ENCODE measurements at places on chromosomes 3 and 15.

DNA sequence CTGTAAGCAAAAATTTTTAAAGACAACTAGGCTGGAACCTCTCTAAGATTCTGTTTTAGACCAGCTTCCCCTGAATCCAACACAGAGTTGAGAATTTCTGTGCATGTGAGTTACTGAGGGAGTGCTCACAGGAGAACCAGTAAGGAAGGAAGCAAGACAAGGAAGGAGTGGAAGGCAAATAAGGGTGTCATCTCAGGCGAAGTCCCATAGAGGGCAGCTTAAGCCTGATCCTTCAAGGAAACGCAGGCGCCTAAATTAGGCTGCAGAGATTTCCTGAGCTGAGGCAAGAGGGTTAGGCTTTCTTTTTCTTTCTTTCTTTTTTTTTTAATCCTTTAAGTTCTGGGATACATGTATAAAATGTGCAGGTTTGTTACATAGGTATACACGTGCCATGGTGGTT, 36.2 kb upstream of the COL6A6 start:
- no peak for DNase-seq

DNA sequence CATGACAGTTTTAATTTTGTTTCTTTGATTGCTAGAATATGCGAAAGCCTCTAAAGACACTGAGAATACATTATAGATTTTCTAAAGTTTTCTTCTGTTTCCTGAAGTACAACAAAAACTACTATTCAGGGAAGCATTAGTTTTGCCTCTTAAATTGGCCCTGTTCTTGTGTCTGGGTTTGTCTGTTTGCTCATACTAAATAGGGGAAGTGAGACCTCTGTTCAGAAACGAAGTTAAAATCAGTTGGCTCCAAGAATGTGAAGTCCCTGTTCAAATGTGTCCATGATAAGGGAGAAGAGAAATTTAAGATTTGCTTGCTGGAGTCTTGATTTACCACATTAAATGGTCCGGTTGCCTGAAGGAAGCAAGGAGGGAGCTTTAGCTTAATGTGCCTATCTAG, 327.3 kb upstream of the GBE1 start:
- no peak for DNase-seq

GRCh38 chr15:70892912-70893560, 410 bp downstream of the LRRC49 start:
- no peak for DNase-seq

- no peak for DNase-seq
Measured at GRCh38 chr3:47916696-47917095, 99.5 kb downstream of the MAP4 start.

- DNase-seq = no peak
Measured at GRCh38 chr3:69761896-69762767, 22.9 kb downstream of the MITF start.

DNA sequence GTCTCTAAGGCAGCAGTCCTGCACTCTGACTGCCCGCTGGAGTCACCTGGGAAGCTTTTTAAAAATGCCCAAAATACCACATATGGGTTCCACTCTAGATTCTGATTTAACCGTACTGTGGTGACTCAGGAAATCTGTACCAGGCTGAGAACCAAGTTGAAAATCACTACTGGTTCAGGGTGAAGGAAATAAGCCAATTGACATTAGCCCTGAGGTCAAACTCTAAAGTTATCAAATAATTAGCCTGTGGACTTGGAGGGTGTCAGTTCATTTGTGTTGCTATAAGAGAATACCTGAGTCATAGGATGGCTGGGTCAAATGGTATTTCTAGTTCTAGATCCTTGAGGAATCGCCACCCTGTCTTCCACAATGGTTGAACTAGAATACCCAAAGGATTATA, 321.7 kb upstream of the ROPN1 start:
- DNase-seq = no peak

DNA sequence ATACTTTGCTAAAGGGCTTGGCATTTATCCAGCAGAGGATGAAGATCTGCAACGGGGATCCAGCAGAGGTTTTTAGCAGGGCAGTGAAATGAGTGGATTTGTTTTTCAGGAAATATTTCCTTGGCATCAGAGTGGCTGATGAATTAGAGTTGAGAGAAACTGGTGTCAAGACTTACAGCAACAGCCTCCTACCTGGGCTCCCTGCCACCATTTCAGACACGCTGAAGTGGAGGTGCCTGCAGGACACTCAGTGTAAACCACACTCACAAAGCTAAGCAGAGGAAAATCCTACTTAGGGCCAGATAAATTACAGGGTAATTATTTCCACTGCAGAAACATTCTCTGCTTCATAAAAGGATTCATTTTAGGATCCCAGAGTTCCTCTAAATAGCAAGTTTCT, 519.7 kb downstream of the FGF12 start:
- DNase-seq = no peak

DNA sequence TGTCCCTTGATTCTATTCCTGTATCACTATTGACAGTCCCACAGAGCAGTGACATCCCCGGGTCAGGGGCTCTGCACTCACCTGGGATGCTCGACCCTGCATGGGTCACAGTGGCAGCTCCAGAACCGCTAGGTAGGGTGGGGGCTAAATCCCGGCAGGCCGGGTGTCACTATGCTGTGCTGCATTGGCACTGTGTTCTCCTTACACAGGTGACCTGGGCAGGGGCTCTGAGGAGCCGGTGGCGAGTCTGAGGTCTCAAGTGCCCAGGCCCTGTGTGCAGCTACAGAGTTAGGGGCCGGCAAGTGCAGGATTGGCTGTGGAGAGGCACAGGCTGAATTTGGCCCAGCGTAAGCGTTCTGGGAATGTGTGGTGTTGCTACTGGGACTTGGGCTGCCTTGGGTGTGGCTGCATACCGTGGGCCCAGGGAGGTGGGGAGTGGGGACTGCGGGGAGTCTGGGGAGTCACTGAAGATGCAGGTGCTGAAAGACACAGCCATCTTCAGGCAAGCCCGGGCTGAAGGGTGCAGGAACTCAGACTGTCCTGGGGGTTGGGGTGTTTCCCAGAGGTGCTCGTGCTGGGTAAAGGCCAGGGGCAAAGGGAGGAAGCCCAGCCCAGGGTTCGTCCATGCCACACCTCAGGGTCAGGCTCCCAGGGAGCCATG, 102.6 kb upstream of the PRR20G start:
- no peak for DNase-seq

DNA sequence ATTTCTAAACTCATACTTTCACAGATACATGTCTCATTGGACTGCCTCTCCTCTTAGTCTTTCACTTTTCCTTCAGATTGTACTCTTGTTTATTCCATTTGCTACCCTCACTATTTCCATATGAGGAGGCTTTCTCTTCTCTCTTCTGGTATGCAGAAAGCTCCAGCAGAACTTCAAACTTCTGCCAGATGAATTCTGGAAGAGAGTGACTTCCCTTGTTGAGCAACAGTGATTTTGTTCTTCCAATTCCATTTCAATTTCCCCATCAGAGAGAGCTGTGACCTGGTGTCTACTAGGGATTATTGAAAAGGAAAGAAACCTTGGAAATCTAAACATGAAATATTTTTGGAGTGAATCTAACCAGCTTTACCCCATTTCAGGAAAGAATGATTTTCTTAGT, 523.2 kb upstream of the ZNF717 start:
- DNase-seq = no peak

DNA sequence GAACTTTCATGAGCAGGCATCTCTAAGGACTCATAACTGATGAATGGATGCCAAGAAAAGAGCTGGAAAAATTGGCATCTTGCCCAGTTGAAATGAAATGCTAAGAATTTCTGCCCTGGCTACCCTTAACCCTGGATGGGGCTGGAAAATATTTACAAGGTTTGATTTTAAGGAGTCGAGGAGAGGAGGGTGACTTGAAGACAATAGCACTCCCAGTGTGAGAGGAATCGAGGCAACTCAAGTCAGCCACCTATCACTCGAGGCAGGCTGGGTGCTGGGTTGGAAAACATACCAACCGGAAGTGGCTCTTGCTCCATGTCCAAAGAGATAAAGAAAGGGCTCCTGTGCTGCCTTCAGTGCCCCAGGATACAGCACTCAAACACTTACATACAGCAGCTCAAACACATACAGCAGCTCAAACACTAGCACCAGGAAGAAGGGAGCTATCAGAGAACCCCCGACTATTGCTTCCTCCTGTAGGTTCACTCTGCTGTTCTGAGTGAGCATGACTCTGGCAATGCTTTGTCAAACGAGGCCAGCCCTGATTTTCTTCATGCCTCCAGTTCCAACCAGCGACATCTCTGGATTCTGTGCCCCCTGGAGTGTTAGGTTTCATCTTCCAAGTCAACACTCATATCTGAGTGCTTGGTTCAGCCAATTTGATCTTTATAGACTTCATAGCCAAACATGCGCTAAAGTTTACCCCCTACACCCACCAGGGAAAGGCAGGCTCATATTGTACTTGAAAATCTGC, 4.9 kb downstream of the PRICKLE2 start:
- no peak for DNase-seq

GRCh38 chr15:62515696-62516395, 350.8 kb upstream of the C2CD4B start:
- no peak for DNase-seq

- no peak for DNase-seq
Measured at GRCh38 chr3:170419557-170420087, 954 bp downstream of the CLDN11 start.

DNA sequence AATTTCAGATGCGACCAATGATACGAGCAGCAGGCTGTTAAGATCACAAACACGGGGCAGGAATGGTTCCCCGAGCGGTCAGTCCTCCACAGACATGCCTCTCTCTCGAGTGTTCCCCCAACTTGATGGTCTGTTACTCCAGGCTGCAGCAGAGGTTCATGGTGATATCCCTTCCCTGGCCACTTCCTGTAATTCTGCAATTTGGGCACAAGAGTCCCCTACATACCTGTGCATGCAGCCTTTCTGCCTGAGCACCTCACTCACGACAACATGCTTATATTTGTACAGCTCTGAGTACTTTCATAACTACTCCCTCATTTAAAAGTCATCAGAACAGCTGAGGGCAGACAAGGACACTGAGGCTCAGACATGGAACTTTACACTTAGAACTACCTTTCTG, 408.1 kb upstream of the NR2F2 start:
- DNase-seq = no peak

DNA sequence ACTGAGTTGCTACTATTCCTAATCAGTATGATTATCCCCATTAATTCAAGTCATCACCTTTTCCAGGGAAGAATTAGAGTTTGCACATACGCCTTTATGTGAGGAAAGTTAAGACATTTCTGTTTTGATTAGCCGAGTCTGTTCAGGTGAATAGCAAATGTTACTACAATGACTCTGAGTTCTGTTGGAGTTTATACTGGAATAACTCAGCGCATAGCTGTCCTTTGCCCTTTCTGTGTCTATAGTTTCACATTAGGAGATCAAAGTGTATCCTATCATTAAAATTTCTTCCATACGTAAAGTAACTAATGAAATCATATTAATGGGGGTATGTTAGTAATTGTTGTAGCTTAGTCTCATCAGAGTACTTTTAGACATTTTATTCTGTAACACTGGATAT, 4.9 kb downstream of the RAB8B start:
- no peak for DNase-seq

- DNase-seq = no peak
Measured at GRCh38 chr3:95670765-95671164, 1143.6 kb upstream of the EPHA6 start.

GRCh38 chr3:64730681-64731080, 42.9 kb upstream of the ADAMTS9 start:
- DNase-seq = no peak

DNA sequence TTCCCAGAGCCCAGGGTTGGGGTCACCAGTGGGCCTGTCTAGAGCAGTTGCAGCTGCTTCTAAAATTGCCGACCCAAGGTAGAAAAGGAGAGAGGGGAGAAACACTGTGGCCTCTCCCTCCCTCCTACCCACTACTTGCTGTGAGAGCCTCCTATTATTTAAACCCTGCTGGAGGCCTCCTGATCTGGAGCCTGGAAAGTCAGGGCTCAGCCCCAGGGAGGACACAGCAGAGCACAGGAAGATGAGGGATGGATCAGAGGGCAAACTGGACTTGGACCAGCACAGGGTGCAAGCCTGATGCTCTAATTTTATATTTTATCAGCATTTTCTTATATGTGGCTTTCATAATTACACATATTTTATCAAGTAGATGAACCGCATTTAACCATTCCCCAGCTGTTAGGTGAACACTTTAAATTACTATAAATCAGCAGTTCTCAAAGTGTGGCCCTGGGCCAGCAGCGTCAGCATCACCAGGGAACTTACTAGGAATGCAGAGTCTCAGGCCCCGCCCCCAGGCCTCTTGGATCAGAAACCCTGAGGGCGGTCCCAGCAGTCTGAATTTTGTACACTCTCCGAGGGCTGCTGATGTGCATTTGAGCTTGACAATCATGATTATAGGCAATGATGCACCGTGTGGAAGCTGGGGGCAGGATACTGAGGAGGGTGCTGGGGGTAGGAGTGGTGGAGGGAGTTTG, 26.7 kb downstream of the SMAD3 start:
- no peak for DNase-seq

GRCh38 chr15:73004462-73004861, 47.8 kb upstream of the NEO1 start:
- no peak for DNase-seq

- DNase-seq = no peak
Measured at GRCh38 chr15:98408231-98408630, 240.1 kb upstream of the IGF1R start.

DNA sequence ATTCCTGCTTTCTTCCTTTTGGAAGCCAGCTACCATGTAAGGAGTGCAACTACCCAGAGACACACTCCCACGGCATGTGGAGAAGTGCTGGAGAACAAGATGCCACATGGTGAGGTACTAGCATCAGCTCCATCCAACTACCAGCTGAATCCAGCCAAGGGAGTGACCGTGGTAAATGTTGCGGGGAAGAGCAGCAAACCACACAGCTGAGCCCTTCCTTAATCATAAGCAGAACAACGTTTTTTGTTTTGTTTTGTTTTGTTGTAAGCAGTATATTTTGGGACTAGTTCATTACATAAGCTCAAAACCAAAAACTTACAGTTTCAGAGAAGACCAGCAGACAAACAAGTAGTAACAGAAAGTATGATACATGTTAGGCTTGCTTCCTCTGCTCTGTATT, 212.6 kb upstream of the ATP10A start:
- DNase-seq = no peak

- no peak for DNase-seq
Measured at GRCh38 chr3:122942239-122942638, 85.3 kb downstream of the SEMA5B start.

DNA sequence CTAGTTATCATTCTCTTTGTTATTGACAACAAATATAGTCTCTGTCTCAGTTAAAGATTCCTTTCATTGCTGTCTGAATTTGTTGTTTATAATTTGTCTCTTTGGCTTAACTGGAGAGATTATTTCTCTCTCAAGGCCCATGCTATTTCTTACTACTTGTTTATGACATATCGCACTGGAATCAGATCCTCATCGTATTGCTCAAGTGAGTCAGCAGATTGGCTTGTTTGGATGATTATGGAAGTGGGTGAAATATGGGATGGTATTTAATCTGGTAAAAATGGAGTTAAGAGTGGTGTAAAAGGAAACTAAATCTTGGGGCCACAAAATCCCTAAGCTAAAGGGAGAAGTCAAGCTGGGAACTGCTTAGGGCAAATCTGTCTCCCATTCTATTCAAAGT, 613.1 kb downstream of the SI start:
- DNase-seq = no peak

- DNase-seq = no peak
Measured at GRCh38 chr3:8363200-8363599, 138.4 kb upstream of the LMCD1 start.

GRCh38 chr3:15771444-15771843, 26.3 kb downstream of the ANKRD28 start:
- DNase-seq = no peak
